ENCODE measurements at places on chromosomes 12 and 14.

DNA sequence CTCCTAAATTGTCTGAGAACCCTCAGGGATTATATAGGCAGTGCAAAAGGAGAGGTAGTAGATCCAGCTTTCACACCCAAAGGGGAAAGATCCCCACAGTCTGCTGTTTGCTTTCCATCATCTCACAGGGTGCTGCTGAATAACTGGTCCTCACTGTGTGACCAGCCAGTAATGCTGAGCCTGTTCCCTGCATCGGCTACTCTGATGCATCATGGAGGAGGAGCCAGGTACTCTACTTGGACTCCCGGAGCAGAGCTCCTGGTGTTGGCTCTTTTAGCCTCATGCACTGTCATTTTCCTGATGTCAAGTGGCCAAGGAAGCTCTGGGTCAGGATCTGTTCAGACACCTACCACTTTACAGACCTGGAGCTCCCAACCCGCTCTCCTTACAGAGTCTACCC lies 127.4 kb upstream of the ATF1 start:
- DNase-seq, result no peak

DNA sequence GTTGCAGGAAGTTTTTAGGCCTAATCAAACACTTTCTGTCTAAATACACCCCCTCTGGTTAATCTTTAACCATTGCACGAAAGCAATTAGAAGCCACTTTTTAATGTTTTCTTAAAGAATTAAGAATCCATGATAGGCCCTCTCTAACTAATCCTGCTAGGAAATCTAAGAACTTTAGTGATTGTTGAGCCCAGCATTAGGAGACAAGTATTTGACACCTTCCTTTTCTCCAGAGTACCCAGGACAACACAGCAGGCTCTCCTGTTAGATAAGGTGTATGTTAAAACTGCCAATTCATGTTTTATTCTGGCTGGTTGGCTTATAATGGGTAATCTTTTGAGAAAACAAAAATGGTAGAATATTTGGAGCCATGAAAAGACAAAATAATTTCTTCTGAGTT lies 95.0 kb downstream of the ALX1 start:
- DNase-seq, result no peak

DNA sequence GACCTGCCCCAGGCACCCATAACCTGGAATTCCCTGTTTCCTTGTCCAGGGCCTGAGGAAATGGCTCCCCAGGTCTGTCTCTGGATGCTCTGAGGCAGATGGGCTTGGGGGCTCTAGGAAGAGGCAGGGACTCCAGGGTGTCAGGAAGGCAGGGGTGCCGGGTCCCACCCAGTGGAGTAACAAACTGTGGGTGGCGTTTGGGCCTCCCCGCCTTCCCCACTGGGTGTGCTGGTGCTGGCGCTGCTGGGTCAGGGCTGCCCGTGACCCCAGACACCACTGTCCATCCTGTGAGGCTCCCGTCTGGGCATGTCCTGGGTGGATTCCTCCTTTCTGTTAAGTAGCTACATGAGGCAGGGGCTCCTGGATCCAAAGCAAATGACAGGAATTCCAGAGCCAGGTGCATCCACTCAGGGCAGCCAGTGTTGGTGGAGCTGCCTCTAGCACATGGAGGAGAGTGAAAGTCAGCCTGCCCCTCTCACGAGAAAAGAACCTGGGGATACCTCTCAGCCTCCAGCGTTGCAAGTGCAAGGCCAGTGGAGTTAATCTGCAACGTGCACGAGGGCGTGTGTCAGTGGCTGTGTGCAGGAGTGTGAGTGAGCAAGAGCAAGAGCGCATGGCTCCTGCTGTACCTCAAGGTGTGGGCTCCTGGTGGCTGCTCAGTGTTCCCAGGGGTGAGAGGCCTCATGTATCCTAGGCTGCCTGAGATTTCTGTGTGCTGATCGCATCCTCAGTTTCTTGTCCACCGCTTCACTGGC lies 403.1 kb downstream of the TMEM121 start:
- no peak for DNase-seq

DNA sequence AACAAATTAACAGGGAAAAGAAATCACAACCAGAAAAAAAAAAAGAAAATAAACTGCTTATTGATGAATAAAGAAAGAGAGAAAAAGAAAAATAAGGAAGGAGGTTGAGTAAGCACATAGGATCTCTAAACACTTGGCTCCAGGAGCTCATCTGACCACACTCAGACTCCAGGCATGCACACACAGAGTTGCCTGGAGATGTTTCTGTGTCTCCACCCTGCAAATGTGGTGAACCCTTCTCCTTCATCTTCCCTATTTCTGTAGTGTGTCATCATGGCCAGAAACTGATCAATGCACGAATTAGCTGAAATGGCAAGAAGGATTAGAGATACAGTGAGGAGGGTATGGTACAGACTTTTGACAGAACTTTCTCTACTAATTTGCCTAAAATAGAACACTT lies 20.2 kb downstream of the OR4N2 start:
- DNase-seq, result no peak

- no peak for DNase-seq
Measured at GRCh38 chr12:119468296-119468695, 125.3 kb upstream of the TMEM233 start.

DNA sequence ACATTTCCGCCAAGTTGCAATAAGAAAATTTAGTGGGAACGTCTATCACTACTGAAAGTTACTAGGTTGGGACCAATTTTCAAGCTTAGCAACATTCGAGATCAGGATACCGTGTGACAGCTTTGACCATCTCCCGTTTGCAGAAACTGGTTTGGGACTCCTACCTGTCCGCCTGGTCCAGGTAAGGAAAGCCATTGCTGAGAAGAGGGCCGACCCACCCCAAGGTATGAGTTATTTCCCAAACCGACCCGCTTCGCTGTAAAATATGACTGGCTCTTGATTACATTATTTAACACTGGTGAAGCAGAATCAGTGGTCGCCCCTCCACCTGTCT lies 271 bp downstream of the DNAI7 start:
- DNase-seq, result no peak

- no peak for DNase-seq
Measured at GRCh38 chr12:96210376-96211055, 16.3 kb downstream of the ELK3 start.

- DNase-seq, result no peak
Measured at GRCh38 chr12:116121453-116121871, 156.0 kb downstream of the MED13L start.

- no peak for DNase-seq
Measured at GRCh38 chr12:7131502-7131866, 1.3 kb downstream of the CLSTN3 start.

DNA sequence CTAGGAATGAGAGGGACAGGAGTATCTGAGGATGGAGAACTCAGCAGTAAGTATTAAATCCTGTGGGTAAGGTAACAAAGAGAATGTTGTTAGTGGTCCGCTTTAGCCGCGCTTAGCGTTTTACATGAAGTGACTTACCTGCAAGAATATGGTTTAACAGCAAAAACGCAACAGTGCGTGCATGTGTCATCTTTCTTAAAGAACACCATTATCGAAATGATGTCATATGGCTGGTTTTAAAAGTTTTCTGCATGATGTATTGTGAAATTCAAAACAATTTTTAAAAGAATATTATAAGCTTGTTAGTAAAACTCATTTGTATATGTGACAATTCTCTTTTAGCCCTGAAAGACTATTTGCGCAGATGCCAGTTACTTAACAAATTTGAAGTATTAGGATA lies 1.7 kb downstream of the LEMD3 start:
- peak; percentile 25 for DNase-seq

GRCh38 chr12:31962076-31962475 lies 2.9 kb downstream of the RESF1 start:
- no peak for DNase-seq

DNA sequence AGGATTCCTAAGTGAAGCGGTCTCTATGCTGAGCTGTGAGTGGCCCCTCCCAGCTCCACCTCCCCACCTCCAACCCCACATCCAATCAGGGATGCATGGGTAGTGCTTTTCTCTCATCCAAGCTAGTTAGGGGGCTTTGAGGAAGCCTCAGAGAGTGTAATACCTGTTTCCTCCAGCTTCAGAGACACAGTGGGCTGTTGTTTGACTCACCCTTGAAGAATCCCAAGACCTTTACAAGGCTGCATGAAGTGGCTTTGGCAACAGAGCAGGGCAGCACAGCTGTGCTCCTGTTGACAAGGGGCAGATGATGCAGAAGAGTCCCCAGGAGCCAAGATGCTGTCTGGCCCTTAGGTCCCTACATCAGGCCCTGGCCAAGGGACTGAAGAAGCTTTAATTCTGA lies 27.1 kb upstream of the CLMN start:
- DNase-seq, result no peak

DNA sequence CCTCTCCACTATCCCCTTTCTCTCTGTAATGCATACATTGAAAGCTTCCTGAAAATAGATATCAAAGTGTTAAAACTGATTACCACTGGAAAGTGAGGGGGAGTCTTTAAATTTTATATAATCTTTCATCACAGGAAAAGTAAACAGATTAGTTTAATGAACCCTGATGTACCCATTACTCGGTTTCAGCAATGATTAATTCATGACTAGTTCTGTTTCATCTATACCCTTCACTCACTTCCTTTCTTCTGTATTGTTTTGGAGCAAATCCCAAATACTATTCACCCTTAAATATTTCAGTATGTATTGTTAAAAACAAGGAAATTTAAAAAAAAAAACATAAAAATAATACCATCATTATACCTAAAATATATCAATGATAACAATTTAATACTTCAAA lies 67.3 kb upstream of the TMCC3 start:
- no peak for DNase-seq

DNA sequence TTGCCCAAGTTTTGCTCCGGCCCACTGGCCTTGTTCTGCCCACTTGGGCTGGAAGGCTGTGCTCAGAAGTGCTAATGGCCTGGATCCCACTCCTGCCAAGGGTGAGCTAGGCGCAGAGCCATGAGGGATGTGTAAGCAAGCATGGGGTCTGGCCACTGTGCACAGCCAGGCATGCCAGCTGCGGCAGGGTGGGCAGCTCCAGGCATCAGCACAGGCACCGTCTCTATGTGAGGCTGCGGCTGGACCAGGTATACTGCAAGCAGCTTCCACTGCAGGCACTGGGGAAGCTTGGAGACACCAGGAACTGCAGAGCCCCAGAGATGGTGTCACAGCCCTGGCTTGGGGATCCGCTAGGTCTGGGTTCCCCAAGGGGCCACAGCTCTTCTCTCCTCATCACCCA lies 264.9 kb downstream of the LRIG3 start:
- DNase-seq, result no peak
